ENCODE measurements at places on chromosomes 12 and 14. TPM values are rescaled to one million over a fixed set of nuclear protein-coding genes. Genes with fewer than 3 reads are reported as not detected.
A peak's percentile ranks its signal among the peaks of the same experiment; 100 is the strongest.

GRCh38 chr12:118098911-118099671 is 4.7 kb downstream of the VSIG10 start:
- no peak for DNase-seq

The ANG gene
- 19.8 TPM for total RNA-seq

The SSPN gene
- 9.2 TPM for total RNA-seq

GRCh38 chr14:99481745-99482099 is 513 bp downstream of the CCNK start:
- no peak for DNase-seq

DNA sequence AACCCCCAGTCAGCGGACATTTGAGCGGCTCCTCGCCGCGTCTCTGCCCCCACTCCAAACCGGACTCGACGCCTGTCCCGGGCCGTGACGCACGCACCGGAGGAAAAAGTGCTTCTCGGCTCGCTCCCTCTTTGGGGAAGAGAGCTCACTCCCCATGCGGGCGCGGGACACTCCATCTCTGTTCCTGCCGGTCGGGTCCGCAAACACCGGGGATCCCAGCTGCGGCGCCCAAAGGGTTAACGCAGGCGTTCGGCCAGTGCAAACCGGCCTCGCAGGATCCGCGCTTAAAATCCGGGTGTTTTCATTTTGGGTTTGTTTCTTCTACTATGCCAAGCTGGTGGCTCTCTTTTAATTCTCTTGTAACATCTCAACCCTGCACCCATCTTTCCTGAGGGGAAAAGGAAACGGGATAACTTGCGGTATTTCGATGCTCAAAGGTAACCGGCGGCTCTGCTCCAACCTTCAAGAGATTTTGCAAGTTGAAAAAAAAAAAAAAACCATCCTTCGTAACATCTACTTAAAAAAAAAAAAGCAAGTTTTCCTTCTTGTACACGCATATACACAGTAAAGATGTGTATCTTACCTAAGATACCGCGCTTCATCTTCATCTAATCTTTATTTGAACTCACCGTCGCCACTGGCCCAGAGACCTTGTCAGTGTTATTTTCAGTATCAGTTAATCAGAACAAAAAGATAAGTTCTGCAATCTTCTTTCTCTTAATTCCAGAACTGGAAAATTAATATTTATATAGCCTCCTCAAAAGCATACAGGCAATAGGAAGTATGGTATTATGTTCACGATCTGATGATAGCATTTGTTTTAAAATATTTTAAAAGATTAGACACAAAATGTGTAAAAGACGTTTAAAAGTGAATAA is 1.6 kb upstream of the ATP2B1 start:
- DNase-seq, result peak; percentile 52

- no peak for DNase-seq
These were observed 16.3 kb downstream of the MSRB3 start for GRCh38 chr12:65294641-65295262.

The TAS2R19 gene
- 7.0 TPM for total RNA-seq

- no peak for DNase-seq
These were observed 122.9 kb downstream of the PRKCH start for GRCh38 chr14:61444215-61444768.

- no peak for DNase-seq
These were observed 107.6 kb downstream of the RFLNA start for GRCh38 chr12:124402248-124403066.

The TPPP2 gene
- 0.71 TPM for total RNA-seq

DNA sequence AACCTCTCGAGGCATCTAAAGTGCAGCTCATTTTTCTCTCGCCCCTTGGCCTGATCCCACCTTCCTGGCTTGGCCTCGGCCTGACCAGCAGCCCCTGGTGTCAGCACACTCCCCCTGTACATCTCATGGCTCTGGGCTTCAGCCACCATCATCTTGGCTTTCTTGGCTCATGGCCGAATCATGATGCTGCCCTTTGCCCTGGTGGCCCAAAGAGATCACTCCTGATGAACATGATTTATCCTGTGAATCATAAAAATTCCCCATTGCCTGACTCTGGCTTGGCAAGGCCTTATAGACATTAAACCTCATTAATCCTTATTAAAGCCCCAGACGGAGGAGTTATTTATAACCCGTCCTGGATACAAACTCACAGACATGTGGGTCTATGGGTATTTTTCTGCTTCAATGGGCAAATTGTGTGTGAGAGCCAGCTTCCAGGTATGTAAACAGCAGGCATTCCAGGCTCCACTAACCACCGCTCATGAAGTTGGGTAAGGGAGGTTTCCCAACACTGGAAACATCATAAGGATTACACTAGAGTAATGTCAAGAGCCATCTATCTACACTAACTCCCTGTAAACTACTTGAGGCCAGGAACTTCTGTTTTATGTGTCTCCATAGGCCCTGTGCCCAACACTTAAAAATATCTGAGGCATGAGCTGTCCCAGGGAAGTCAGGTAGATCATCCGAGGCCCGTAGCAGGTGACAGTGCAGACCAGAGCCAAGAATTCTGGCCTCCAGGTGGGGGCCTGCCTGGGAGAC is 171.2 kb downstream of the TTC8 start:
- no peak for DNase-seq

The MFAP5 gene
- 35.8 TPM for total RNA-seq

GRCh38 chr14:31926652-31927347 is 150.3 kb upstream of the ARHGAP5 start:
- DNase-seq, result no peak

The CCDC197 gene
- not detected for total RNA-seq

GRCh38 chr12:82757059-82757458 is 70.4 kb downstream of the TMTC2 start:
- DNase-seq, result no peak

DNA sequence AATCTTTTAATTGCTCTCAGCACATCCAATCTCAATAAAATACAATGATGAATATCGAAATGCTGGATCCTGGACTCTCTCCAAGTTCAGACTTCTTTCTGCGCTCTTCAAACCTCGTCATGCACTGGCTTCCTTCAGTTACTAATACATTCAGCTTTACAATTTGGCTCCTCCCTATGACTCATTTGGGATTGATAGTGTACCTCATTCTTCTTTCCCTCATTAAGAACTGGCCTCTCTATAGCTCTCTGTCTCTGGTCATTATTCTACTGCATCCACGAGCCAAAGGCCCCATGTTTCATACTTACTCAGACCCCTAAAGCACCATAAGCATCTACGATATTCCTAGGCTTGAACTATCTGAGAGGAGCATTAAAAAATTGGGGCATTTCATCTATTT is 4.9 kb downstream of the TSPAN8 start:
- DNase-seq, result no peak

DNA sequence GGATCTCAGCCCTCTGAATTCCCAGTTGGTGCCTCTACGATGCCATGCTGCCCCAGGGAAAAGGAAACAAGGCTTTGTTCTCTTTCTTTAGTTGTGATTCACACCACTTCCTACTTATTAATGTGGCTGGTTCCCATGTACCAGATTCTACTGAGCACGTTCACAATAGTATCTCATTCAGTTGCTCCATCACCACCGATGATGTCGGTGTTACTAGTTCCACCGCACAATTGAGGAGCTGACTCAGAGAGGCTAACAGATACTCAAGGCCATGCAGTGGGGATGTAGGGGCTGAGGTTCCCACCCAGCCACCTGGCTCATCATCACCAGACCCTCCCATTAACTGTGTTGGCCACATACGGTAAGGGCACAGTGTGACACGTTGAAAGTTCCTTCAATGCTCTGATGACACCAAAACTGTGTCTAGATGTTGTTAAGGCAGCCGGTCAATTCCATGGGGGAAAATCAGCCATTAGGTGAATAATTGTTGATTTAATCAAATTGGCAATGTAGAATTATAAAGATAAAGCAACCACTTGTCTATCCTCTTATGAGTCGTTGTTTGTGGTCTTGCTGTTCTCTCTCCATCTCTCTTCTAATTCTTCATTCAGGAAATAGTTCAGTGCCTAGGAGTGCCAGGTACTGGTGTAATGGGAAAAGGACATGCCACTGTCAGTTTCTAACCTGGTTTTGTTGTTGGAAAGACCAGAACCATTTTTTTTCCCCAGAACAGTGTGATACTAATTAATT is 244.2 kb upstream of the CRY1 start:
- DNase-seq, result no peak

The OR6C68 gene
- total RNA-seq, result not detected

The KCNA5 gene
- 0.11 TPM for total RNA-seq

DNA sequence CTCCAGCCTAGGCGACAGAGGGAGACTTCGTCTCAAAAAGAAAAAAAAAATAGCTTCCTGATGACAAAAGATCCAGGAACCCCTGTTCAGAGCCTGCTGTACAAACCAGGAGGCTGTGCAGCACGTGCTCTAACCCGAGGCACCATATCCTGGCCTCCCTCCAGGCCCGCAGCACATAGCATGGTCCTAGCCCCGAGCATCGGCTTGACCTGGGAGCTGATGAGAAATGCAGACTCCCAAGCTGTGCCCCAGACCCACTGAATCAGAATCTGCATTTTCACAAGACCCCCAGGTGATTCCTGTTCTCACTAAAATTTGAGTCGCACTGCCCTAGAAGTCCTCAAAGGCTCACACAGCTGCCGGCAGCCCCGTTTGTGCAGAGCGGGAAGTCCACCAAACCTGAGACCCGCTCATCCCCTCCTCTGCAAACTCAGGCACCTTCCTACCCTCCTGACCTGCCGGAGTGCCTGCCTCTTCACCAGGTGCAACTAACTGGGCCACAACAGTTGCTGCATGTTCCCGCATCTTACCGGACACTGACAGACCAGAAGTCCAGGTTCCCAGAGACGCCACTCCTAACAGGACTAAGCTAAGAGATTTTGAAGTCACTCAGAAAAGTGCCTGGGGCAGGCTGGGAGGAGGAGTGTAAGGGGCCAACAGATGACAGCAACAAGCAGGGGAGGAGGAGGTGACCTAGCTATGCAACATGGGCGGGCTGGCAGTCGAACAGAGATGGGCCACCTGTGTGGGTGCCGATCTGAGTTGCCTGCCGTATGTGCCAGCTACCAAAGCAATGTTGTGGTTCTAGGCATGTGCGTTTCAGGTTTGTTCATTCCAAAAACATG is 24.0 kb upstream of the RIN3 start:
- DNase-seq, result peak; percentile 79

Data from lower leg skin (tissue), 4 donors.